ENCODE measurements at places on chromosomes 11 and 22. TPM values are rescaled to one million over a fixed set of nuclear protein-coding genes. Genes with fewer than 3 reads are reported as not detected.
A peak's percentile ranks its signal among the peaks of the same experiment; 100 is the strongest.

MAP6 gene
- total RNA-seq = not detected

DNA sequence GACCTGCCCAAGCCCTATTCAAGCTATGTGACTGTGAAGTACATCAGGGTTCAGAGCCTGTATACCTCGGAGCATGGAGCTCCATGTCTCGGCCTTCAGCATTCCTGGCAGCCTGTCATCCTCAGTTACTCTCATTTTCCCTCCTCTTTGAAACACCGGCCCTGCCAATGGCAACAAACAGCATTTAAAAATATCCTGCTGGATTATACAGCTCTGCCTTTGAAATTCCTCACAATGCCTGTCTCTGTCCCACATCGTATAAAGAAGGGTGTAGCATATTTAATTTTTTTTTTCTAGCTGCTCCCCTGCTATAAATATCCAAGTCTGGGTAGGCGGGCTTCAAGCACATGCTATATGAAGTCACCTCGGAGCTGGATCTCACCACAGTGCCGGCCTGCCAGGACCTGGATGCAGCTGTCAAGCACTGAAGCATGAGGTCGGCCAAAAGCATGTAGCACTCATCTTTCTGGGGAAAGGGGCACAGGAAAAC lies 11.8 kb downstream of the ABTB2 start:
- no peak for DNase-seq

AKIP1 gene
- 16.7 TPM for total RNA-seq

DNA sequence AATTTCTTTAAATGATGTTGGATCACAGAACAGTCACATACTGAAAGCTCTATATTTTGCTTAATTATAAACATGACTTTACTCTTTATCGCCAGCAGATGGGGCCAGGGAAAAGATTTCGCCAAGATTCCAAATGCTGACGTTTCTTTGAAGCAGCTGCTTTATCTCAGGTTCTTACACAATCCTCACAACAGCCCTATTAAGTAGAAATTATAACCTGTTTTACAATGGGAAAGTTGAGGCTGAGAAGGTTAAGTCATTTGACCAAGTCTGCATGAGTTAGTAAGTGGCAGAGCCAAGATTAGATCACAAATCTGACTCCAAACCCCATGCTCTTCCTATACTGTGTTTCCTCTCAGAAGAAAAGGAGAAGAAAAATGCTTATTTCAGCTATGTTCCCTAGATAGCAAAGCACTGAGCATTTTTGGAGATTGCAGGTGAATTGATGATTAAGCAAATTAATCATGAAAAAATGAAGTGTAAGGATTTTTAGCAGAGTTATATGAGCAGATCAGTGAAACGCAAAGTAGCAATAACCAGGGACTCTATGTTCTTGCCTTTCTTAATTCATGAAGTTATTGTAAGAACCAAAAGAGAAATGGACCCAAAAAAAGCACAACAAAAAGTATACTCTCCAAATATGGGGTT lies 79.0 kb downstream of the AASDHPPT start:
- DNase-seq = peak; percentile 3

GCAT gene
- total RNA-seq = 37.7 TPM

Measured in PC-9 (cell line).